ENCODE measurements at places on chromosomes 6 and 20.

- DNase-seq: no peak
Measured at GRCh38 chr6:112660626-112661025, 313.5 kb downstream of the RFPL4B start.

GRCh38 chr6:87482366-87482765, 9.6 kb downstream of the SLC35A1 start:
- no peak for DNase-seq

DNA sequence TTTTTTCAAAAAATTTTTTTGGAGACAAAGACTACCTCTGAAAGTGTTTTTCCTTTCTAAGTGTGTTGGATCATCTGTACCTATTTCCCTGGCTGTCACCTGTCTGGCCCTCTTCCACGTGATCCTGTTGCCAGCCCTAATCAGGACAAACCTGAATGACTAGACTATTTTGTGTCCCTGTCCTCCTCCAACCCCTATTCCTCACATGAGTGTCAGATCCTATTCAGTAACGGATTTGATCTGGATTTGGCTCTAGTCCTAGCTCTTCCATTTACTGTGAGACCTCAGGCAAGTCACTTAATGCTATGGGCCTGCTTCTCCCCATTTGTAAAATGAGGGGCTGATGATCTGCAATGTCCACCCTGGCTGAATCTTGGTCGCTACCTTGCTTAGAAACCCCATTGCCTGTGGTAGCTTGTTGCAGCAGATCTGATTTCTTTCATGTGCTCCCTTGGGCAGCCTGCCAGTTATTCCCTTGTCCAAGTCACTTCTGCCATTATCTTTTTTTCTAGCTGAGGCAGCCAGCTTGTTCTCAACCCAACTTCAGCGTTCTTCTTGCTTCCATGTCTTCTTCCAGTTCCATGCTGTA, 4.8 kb downstream of the PHF20 start:
- peak; percentile 73 for DNase-seq

DNA sequence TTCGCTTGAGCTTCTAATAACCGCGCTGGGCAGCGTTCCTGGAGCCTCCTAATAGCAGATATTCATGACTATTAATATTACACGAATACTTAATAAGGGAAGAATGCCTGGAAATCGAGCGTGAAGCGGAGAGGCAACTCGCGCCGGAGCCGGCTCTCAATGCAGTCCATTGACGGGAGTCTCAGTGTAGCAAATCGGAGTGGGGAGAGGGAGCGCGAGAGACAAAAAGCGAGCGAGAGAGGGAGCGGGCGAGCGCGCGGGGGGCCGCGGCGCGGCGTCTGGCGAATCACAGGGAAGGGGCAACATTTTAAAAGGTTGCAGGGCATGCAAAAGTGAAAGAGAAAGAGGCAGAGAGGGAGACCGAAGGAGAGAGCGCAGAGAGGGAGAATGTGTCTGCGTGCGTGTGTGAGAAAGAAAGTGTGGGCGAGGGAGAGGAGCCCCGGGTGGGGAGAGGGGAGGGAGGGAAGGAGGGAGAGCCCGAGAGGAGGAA, 2.9 kb downstream of the TFAP2A start:
- DNase-seq: peak; percentile 98
